Gastroesophageal sphincter (tissue), 4 donors: ENCODE measurements at places on chromosomes 1 and 21.
A peak's percentile ranks its signal among the peaks of the same experiment; 100 is the strongest.

DNA sequence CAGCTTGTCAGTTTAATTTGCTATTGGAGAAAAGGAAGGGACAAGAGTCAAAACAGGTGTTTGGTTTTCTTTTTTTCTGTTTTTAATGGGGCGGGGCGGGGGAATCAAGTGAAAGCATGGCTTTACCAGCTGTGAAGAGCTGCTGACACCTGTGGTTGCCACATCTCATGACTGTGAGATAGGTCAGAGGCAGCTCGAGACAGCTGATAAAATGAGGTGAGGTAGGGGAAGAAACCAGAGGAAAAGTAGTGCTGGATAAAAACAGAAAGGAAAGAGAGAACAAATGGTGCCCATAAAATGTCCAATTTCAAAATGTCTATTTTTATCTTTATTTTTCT, 272.3 kb downstream of the NEGR1 start:
- ATAC-seq: no peak

- peak; percentile 82 for ATAC-seq
Observed at GRCh38 chr1:115251856-115252255, 86.2 kb downstream of the NGF start.

- ATAC-seq: peak; percentile 55
Observed at GRCh38 chr1:93625582-93626327, 55.9 kb downstream of the BCAR3 start.

- ATAC-seq: no peak
Observed at GRCh38 chr1:228141226-228142044, 1.4 kb downstream of the GUK1 start.

GRCh38 chr1:119778886-119779560, 10.3 kb upstream of the HMGCS2 start:
- no peak for ATAC-seq

- ATAC-seq: no peak
Observed at GRCh38 chr1:26474818-26475217, 2.6 kb downstream of the HMGN2 start.

DNA sequence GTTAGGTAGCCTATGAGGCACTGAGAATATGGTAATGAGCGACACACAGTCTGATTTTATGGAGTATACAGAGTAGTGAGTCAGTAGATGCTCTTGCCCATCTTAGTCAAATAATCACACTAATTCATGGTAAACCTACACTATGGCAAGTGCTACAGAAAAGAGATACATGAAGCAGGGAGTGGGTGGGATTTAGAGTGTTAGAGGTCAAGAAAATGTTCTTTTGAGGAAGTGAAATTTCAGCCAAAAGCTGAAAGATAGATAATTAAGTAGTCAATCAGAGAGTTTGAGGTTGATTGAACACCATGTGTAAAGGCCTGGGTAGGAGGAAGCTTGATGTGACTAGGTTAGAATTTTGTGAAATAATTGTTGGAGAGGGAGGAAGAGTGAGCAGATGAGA, 14.7 kb downstream of the MDM4 start:
- ATAC-seq: no peak

- ATAC-seq: no peak
Observed at GRCh38 chr1:20896826-20897225, 109.7 kb upstream of the HP1BP3 start.

- ATAC-seq: peak; percentile 91
Observed at GRCh38 chr1:159945483-159946241, at the start of gene IGSF9. Gene IGSF9, minus strand, starts transcription at chr1:159945613. Its CDS starts 2,159 bp downstream, at chr1:159943454.

DNA sequence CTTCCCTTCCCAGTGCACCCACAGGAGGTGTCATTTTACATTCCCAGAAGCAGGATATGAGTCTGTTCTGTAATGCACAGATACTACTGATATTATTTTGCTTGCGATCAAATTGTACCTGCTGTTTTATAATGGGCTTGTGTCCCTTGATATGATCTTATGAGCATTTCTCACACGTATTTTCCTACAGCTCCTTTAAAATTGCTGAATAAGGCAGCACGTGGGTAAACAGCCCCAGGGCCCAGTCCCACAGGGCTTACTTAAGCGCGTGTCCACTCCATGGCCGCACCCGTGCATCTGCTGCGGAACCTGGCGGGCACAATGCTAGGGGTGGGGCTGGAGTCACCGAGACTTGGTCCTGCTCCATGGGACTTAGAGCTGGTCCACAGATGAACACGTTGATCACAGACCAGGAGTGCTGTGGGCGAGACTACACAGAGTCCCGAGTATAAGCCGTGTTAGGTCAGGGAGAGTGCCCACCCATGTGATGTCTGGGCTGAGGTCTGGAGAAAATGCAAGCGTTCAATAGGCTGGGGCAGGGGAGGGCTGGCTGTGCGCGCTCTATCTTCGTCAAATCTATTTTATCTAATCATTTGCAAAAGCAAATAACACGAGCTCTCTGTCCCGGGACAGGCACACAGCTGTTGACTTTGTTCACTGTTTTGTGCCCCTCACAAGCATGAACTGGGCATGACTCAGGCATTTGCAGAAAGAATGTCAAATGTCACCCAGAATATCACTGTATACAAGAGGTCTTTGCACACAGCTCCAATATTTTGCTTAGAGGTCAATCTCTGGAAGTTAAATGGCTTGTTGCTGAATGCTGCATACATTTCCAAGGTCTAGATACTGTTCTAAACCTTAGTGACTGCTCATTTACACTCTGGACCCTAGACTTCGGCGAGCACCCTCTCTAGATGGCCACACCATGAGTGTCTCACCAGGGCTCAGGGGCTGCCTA, 119.3 kb downstream of the CRYAA start:
- no peak for ATAC-seq

- no peak for ATAC-seq
Observed at GRCh38 chr1:40825435-40825788, 36.8 kb downstream of the CITED4 start.

DNA sequence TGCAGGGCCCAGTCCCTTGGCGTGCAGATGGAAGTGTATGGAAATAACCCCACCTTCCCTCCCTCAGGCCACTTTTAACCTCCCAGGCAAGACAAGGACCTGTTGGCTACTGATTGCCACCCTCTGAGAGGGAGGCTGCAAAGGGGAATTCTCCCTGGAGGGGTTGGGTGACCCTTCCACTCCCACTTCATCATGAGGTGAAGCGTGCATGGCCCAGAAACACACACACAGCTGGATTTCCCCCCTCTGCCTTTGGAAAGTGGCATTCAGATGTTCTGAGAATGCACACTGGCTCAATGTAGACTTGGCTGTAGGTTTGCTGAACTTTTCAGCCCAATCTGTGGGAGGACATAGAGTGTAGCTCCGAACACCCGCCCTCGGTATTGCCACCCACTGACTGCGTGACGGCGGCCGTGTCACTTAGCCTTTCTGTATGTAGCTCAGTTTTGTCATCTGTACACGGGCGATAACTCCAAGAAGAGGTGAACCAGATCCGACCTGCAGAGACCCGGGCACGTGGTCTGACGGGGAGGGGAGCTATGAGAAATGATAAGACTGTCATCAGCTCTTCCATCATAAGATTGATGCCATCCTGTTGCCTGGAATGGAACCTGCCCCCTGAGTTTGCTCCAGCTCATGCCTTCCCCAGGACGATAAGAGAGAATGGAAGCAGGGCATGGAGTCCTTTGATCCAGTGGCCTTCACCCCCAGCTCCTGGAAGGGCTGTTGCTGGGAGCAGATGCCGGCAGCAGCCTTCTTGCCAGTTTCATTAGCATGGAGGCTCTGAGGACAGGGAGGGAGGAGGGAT, 19.3 kb downstream of the MIIP start:
- ATAC-seq: no peak

DNA sequence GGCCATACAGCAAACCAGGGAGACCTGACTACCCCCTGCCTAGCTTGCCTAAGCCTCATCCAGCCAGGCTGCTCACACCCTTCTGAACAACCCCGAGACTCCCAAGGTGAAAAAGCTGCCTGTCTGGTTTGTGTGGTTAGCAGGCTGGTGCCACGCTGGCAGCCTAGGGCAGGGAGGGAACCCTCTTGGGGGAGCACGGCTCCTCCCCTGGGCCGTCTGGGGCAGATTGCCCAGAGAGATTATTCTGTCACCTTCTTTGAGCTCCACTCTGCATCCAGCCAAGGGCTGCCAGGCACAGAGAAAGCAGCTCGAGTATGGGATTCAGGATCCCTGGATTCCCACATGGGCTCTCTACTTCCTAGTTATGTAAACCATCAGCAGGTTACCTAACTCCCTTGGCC, 27.5 kb upstream of the TCEA3 start:
- ATAC-seq: peak; percentile 54

DNA sequence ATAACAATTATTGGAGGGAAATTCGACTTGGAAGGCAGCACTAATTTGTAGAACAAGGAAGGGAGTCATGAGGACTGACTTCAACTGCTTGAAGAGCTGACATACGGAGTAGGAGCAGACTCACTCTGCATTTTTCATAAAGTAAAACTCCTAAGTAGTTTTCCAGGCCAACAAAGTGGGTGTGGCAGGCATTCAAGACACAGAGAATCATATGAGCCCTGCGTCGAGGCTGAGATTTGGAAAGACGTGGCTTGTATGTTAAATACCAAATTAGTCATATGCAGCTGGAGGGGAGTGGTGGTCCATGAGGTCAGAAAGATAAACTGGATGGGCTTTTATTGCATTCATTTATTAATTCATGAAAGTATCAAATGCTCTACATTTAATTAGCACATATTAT, 255.7 kb upstream of the JUN start:
- no peak for ATAC-seq

DNA sequence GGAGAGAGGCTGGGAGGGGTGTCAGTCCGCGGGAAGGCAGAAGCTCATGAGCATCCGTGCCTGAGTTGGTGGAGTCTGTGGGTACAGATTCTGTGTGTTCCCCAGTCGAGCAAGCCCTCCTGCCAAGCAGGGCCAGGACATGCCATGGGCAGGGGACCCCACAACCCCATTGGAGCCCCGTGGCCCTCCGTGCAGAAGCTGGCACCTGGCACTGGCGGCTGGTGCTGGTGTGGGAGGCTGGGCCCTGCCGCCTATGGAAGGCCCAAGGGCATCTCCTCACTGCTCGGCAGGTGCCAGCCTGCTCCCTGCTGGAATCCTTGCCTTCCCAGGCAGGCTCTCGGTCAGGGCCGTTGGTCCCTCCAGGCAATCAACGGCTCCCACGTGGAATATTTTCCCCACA, 73.7 kb downstream of the UBE2T start:
- no peak for ATAC-seq

GRCh38 chr1:232012773-232013386, 386.3 kb downstream of the DISC1 start:
- ATAC-seq: peak; percentile 90

GRCh38 chr1:32592943-32593342, 53.7 kb downstream of the ZBTB8A start:
- ATAC-seq: no peak

DNA sequence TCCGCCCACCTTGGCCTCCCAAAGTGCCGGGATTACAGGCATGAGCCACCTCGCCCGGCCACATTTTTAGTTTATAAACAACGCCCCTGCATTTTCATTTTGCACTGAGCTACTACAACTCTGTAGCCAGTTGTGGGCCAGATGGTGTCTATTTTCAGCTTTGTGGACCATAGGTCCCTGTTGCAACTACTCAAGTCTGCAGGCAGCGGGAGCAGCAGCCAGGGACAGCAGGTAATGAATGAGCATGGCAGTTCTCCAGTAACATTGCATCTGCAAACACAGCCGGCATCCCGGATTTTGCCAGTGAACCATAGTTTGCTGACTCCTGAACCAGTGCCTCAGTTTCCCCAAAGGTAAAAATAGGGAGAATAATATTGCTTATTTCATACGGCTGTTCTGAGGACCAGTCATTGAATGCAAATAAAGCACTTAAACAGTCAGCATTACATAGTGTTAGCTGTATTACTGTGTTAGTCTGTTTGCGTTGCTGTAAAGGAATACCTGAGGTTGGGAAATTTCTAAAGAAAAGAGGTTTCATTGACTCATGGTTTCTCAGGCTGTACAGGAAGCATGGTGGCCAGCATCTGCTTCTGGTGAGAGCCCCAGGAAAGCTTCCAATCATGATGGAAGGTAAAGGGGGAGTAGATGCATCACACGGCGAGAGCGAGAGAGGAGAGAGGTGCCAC, 65.5 kb upstream of the SLC45A1 start:
- no peak for ATAC-seq

DNA sequence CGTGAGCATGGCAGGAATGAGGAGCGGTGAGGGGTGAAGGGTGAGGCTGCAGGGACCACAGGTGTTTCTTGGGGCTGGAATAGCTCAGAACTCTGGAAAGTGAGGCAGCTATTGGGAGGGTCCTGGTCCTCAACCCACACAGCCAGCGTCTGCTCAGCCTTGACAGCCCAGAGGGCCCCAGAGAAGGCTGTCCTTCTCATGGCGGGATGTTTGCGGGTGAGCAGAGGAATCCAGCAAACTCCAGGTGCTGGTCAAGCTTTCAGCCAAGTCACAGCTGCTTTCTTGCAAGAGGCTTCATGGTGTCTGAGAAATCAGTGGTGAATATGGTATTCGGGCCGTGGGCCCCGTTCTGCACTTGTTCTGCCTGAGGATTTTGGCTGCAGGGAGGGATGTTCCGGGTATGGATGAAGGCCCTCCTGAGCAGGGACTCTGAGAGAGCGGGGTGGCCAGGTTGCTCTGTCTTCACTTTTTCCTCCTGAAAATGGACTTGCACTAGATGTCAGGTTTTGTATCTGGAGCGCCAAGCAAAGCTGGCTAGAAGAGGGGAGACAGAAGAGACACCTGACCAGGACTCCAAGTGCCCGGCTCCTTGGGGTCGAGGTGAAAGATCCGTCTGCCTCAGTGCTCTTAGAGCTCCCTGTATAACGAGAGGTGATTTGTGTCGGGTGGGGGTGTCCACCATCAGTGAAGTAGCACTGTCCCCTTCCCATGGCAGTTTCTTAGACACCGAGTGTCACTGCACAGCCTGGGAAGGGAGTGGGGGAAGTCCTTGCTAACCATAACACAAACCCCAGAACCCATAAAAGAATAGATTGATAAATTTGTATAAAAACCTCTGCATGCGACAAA, 139.9 kb downstream of the PEX14 start:
- ATAC-seq: no peak

- ATAC-seq: no peak
Observed at GRCh38 chr1:1167398-1167821, 6.3 kb upstream of the TTLL10 start.

DNA sequence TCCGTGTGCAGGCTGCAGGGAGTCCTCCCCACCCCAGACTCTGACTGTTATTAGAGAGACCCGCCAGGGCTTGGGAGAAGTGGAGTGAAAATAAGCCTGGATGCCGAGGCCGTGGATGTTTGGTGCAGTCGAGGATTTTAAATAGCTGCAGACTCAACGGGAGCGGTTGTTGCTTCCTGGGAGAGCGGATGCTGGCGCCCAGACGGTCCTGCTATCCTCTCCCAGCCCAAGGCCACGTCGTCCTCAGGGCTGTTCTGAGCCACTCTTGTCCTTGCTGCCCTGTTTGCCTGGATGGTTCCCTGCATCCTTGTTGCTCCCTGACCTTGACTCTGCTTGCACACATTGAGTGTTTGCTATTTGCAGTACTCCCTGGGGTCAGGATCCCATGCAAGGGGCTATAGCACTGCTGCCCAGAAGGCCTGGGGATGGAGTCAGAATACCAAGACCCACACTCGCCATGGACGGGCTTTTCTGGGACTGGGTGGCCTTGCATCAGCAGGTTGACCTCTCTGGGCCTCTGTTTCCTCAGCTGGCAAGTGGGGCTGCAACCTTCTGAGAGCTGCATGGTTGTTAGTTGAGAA, 205.3 kb upstream of the C1orf174 start:
- ATAC-seq: no peak

GRCh38 chr1:89758156-89758555, 62.7 kb upstream of the LRRC8D start:
- ATAC-seq: no peak
